NCI-H2081 treated with DMSO at 0.1 percent for 48 hours (cell line): ENCODE measurements at places on chromosomes 3 and 15.

GRCh38 chr3:124275412-124275811, 283.5 kb upstream of the ROPN1 start:
- no peak for DNase-seq

DNA sequence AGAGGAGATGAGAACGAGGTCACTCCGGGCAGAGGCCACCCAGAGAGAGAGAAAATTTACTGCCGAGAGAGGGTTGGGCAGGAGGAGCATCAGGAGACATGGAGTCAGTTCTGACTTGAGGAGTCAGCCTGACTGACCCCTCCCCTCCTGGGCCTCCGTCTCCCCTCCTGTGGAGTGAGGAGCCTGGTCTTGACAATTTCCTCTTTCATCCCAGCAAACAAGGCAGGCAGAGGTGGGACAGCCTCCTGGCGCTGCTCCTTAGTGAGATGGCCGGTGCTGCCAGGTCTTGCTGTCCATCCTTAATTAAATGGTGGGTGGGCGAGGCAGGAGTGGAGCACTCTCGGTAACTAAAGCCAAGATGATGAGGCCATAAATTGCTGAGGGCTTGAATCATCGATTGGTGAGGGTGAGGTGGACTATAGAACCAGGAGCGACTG, 60.6 kb downstream of the CYP11A1 start:
- DNase-seq: no peak

GRCh38 chr15:60392986-60393790, 4.6 kb downstream of the ANXA2 start:
- DNase-seq: no peak

DNA sequence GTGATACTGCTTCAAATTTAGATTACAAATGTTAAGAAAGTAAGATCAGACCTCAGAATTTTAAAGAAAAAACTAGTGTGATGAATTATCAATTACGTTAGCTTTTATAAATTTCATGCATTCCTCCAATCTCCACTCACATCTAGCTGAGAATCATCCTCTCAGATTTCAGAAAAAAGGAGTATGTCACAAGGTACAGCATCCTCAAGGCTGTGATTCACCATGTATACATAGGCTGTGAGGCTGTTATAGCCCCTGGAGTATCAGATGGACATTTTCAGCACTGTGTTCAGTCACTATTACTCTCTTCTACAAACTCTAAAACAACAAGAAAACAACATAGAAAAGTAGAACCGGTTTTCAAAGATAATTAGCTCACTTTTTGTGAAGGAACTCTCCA, 214.4 kb downstream of the PCCB start:
- DNase-seq: no peak

DNA sequence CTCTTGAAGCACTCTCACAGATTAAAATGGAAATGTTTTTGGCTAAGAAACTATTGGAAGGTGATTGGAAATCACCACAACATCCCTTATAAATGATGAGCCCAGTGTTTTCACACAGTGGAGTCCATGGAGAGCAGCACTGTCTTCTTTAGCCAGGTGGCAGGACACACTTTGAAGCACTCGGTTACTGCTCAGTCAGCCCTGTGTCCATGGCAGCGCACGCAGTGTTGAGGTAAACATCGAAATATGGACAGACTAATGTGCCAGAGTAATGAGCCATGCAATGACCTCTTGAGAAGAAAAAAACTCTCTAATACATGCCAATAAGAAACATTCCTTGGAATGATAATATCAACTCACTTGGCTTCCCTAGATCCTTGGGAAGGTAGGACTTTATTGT, 66.6 kb downstream of the TGFBR2 start:
- no peak for DNase-seq

GRCh38 chr3:45894015-45894414, 7.7 kb downstream of the CCR9 start:
- no peak for DNase-seq

- no peak for DNase-seq
These were observed 40.3 kb downstream of the ABHD2 start for GRCh38 chr15:89128320-89129122.

DNA sequence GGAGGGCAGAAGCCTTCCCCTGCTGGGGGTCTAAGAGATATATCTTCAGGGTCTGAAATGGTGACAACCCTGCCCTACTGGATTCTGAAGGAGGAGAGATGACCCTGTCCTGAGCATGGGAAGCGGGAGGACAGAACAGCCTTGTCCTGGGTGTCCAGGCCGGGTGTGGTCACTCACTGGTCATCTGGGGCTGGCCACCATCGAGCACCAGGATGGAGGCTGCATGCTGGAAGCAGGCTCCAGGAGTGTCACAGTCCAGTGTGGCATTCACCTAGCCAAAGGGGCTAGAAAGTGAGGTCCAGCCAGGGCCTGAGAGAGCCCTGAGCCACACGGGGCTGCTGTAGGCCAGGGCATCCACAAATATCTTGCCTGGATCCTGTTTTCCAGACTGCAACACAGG, 5.2 kb downstream of the CDHR4 start:
- DNase-seq: no peak

GRCh38 chr3:47747558-47747957, 34.1 kb downstream of the SMARCC1 start:
- no peak for DNase-seq

GRCh38 chr3:186185194-186185787, 76.4 kb upstream of the ETV5 start:
- DNase-seq: no peak

GRCh38 chr3:46965151-46965550, 11.4 kb downstream of the CCDC12 start:
- DNase-seq: no peak

DNA sequence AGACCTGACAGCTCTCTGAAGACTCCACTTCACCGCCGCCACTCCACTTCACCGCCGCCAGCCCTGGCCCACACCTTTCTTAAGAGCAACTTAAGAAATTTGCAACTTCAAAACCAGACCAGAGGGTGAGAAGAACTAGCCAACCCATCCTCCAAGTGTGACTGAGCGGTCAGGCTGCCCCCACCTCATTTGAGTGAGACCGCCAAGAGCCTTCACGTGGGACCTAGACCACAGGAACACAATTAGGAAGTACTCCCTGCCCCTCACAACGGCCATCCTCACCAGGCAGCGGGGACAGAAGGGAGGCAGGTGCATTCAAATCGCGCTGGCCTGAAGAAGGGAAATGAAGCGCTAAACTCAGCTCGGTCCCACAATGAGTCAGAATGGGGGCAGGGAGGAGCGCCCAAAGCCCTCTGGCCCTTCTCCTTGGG, 156.8 kb upstream of the BCL6 start:
- no peak for DNase-seq

GRCh38 chr3:46372492-46373359, 2.0 kb downstream of the CCR5 start:
- DNase-seq: no peak

DNA sequence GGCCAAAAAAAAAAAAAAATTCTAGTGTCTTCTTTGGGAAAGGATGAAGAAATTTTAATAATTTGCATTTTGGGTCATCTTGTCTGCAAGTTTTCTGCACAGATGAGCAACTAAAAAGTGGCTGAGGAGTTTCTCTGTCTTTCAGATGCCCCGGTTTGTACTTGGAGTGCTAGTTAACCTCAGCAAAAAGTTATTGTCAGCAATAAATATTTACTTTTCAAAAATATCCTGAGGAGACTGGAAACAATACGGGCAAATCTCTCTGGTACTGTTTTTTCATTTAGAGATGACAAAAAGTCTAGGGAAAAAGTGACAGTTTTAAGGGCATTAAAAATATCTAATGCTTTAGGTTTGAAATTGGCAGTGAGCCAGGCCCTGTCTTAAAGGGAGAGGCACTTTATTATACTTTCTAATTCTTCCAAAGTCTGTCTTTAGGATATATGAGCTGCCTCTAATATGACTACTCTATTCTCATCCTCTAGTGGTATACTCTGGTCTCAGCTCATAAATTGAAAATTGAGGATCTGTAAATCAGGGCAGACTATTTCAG, 436.0 kb upstream of the NR2F2 start:
- DNase-seq: no peak

GRCh38 chr15:46120713-46121112, 485.9 kb downstream of the SQOR start:
- DNase-seq: no peak

DNA sequence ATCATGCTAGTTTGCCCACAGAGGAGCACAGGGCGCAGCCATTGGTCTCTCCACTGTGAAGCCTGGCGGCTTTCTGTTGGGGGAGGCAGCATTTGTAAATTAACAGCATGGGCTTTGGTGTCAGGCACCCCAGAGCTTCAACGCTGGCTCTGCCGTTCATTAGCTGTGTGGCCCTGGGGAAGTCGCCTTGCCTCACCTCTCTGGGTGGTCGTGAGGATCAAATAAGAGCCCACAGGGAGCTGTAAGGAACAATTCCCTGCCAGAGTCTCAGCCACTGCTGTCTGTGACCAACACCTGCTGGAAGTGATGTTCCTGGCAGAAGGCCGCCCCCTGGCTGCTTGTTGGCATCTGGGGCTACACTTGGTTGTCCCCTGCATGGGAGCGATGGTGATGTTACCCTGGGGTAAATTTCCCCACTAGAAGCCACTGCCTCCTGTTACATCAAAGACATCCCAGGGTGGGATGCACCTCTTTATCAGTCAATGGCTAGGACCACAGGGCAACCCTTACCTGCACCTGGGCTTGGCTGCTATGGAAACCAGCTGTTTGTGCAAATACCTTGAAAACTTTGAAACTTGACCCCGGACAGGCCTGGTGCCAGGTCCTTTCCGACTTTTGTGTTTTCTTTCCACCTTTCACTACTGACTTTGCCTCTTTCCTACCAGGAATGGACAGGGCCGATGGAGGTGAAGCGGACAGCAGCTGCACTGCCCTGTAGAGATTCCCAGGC, 36.9 kb downstream of the DNASE1L3 start:
- DNase-seq: peak; percentile 27

DNA sequence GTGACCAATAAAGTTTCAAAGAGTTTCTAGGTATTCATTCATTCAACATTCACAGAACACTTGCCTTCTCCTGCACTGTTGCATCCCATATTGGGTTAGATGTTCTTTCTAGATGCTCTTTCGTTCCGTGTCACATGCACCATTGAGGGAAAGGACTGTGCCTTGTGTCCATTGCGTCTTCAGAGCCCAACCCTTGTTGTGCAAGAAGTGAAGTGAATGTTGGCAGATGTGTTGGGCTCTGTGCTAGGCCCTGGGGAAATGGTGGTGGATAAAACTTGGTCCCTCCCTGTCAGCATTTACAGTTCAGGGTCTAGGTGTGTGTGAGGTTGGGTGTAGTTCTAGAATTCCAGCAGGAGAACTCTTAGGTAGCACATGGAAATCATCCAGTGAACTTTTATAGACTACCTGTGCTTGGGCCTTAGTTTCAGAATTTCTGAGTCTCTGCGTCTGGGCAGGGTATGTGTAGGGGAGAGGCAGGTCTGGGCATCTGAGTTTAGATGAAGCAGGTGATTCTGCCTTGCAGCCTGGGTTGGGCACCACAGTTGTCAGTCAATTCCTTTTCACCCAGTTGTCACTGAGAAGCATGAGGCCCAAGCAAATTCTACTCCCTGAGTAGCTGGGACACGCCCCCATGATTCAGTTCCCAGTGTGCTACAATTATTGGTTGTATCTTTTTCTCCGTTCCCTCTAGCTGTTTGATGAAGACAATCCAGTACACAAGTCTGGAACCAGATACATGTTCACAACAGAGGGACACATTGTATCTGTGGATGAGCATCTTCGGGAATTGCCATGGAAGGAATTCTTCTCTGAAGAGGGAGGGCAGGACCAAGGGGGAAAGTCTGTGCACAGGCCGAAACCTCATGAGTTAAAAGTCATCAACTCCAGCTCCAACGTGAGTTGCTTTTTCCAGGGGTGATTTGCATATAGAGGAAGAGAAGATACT, 25.4 kb downstream of the EDEM1 start:
- no peak for DNase-seq

DNA sequence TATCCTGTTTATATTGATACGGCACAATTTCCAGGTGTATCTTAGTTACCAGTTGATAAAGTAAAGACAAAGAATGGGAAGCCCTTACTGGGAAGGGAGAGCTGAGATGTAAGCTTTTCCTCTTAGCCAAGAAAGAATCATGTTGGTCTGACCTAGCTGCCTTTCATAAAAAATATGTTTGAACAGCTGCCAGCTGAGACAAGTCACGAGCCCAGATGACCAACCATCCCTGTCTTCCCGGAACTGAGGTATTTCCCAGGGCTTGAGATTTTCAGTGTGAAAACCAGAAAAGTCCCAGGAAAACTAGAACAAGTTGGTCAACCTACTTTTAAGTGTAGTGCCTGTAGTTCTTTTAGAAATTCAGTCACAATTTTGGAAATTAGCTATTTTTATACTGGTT, 3.6 kb upstream of the MYH15 start:
- DNase-seq: no peak

- no peak for DNase-seq
These were observed 23.4 kb downstream of the XPC start for GRCh38 chr3:14154895-14155440.

DNA sequence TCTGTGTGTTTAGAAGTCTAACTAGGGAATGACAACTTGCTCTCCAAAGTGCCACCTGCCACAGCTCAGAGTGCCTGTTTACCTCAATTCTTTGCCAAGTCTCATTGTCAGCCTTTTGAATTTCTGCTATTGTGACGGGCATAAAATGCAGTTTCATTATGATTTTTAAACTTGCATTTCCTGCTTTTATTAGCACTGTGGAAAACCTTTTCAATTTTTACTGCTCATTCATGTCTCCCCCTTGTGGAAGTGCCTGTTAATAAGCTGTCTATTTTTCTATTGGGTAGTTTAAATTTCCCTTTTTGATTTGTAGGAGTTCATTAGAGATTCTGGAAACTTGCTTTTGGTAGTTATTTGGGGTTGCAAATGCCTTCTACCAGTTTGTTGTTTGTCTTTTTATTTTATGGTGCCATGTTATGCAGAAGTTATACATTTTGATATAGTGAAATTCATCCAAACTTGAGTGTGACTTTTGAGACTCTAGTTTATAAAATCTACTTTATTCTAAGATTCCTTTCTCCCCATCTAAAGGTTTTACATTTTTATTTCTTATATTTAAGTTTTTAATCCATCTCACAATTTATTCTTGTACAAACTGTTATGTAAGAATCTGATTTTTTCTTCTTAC, 53.9 kb upstream of the FRMD4B start:
- no peak for DNase-seq

GRCh38 chr3:45631486-45631885, 36.9 kb downstream of the LIMD1 start:
- no peak for DNase-seq

DNA sequence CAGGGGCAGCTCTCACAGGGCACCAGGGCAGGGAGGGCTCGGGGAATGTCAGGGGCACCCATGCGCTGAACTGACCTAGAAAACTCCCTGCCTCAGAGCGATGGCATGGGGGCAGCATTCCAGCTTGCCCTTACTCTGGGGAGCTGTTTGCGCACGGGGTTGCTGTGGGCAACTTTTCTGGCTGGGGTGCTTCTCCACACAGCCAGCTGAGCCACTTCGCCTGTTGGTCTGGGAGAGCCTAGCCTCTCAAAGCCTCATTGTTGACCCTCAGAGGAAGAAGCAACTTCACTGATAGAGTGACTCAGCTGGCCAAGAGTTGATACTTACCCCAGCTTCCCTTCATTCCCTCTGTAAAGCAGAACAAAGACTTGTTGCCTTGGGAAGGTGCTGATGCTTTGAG, 42.6 kb upstream of the MRPS22 start:
- DNase-seq: no peak

DNA sequence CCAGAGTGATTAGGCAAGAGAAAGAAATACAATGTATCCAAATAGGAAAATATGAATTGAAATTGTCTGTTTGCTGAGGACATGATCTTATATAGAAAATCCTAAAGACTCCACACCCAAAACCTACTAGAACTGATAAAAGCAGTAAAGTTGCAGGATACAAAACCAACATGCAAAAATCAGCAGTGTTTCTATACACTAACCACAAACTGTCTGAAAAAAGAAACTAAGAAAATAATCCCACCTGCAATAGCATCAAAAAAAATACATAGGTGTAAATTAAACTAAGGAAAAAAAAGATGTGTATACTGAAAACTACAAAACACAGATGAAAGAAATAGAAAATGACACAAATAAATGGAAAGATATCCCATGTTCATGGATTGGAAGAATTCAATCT, 203.6 kb upstream of the SETMAR start:
- DNase-seq: no peak
